Midbrain (tissue), 1 donor: ENCODE measurements at places on chromosomes 4 and X.
A peak's percentile ranks its signal among the peaks of the same experiment; 100 is the strongest.

DNA sequence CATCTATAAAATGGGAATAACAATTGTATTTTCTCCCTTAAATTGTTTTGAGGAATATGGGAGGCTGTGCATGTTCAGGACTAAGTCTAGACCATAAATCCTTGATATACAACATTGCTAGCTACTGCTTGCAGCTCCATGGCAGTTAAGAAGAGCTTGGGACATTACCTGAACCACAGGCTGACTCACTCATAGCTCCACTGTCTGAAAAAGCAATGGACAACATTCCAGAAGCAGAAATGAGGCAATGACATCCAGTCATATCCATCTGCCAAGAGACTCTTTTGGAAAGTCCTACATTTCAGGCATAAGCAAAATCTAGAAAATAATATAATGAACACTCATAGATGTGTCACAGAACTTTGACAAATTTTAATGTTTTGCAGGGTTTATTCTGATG, 167.3 kb upstream of the LEF1 start:
- no peak for DNase-seq

- no peak for DNase-seq
Measured at GRCh38 chrX:152896450-152896849, 1.4 kb upstream of the ZNF185 start.

DNA sequence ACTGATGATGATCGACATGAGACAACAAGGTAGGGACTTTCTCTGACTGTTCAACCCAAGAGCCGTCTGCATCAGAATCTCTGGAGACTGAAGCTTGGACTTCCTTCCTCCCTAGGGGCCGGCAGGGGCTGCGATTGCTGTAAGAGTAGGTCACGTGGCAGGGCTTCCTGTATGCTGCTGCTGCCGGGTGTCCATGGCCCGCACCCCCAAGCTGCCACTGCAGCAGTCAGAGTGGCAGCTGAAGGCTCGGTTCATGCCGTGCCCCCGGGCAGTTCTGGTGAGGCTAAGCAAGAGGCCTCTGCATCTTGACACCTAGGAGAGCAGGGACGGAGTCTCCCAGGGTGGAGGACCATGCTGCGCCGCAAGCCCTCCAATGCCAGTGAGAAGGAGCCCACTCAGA, at the start of gene SASH3:
Gene SASH3, plus strand, starts transcription at position 203 of the 400 bp plus-strand sequence. Its CDS starts 149 bp downstream, at position 352.
- DNase-seq: no peak

DNA sequence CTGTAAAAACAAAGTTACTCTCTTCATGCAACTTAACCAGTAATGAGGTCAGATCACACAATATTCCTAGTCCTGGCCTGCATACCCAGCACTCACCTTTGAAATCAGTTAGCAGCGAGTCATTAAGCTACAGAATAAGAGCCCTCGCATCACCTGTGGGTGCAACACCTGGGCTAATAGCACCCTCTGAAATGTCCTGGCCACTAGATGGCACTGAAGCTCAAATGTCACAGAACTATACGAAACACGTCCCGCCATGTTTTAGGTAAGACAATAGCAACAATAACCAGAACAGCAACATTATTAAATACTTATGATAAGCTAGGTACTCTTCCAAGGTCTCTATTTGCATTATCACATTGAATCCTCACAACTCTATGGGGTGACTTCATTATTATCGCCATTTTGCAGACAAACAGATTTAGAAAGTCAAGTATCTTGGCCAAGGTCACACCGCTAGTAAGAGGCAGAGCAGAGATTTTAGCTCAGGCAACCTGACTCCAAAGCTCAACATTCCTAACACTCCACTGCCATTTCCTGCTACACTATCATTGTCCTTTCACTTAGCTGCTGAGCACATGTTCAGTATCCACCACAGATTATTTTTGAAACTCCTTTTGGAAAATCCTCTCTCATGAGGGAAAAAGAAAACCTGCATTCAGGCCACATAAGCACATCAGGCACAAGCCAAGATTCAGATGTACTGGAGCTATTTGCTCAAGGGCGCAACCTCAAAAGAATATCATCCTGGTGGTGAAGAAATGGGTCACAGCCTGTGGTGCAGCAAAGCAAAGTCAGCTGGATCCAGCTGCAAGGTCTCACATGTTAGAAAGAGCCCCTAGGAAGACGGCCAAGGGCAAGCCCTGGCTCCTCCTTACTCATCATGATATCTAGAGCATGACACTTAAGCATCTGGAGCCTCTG, 59.5 kb upstream of the KDR start:
- no peak for DNase-seq

- DNase-seq: no peak
Measured at GRCh38 chrX:69741721-69742120, 125.8 kb downstream of the EDA start.

GRCh38 chr4:78609580-78609979, 58.0 kb downstream of the ANXA3 start:
- no peak for DNase-seq

DNA sequence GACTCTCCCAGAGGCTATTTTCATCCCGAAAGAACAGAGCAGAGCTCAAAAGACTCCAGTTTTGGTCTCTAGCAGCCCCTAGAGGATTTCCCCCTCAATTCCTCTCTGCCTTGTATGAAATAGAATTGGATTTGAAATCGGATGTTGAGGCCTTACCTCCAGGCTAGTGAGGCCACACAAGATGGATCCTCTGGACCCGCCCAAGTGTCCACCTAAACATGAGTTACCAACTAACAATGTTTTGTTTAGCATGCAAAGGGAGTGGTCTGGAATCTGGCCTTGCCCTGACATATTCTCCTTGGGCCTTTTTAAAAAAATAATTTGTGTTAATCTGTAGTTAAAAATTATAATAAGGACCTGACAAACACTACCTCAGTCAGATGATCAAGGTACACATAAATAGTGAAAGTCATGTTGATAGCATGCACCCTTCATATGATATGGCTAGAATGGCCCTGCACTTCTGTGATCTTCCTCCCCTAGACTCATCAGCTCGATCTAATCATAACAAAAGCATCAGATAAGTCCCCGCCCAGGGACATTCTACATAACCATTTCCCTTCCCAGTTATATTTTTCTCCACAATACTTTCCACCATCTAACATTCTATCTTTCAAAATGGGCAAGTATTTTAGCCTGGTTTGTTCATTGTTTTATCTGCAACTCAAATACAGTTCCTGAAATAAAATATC, 6.5 kb downstream of the TLR8 start:
- DNase-seq: no peak

- DNase-seq: peak; percentile 0
Measured at GRCh38 chrX:138191998-138192397, 519.5 kb downstream of the FGF13 start.

DNA sequence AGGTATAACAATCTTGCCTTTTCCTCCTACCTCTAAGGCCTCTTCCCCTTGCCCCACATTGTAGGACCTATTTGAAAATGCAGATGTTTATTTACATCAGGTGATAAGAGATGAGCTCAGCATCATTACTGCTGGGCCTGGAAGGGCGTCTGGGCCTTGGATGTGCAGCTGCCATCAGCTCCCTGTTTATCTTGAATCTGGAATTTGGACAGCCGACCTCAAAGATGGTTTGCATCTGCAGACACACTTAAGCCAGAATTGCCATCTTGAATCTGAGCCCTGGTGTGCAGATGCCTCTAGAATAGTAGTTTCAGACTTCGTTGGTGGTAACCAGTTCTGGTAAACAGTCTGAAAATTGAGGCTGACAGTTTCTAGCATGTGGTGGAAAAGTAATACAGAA, 59.0 kb downstream of the FAM193A start:
- no peak for DNase-seq

- DNase-seq: peak; percentile 77
Measured at GRCh38 chr4:110049951-110050925, 137.6 kb downstream of the EGF start.

- DNase-seq: no peak
Measured at GRCh38 chr4:26268246-26268645, 52.6 kb upstream of the RBPJ start.

DNA sequence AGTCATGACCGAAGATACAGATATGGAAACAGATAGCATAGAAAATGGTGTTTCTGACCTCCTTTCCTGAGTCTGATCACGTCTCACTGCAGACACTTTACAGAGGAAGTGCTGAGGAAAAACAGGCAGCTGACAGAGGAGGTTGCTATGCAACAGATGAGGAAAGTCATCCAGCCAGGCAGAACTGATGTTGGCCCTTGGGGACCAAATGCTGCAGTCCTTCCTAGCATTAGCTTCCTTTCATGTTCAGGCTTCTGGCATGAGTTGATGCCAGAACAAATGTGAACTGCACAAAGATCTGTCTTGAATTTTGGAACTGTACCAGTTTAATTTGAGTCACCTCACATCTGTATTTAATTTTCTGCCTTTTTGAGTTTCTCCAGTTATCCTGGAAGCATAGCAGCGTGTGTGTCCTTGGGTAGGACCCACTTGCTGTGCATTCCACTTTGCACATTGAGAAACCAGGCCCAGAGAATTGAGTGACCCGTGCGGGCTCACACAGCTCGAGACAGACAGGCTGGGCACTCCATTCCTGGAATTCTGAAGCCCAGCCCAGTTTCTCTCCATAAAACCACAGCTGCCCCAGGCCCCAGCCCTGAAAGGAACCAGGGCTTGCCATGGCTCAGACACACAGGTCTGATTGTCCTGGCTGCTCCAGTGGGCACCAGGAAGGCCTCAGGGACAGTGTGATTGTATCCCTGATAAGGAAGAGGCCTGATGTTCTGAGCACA, 1.4 kb upstream of the MAGED1 start:
- DNase-seq: peak; percentile 14

GRCh38 chrX:9269134-9269533, 195.7 kb upstream of the TBL1X start:
- DNase-seq: no peak

DNA sequence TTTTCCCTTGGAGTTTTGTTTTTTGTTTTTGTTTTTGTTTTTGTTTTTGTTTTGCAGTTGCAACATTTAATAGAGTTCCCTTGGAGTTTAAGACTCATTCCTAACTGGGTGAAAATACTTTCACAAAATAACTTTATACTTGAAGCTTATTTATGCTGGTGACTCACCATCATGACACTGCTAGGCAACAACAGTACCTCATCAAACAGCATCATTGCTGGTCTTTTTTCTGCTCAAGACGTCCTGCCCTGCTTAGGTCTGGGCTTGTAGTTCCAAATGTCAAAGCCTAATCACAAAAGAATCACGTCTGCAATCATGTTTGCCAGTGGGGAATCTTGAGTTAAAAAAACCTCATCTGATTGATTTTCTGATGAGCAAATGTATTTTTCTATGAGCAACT, 105.7 kb upstream of the PRPS2 start:
- no peak for DNase-seq

DNA sequence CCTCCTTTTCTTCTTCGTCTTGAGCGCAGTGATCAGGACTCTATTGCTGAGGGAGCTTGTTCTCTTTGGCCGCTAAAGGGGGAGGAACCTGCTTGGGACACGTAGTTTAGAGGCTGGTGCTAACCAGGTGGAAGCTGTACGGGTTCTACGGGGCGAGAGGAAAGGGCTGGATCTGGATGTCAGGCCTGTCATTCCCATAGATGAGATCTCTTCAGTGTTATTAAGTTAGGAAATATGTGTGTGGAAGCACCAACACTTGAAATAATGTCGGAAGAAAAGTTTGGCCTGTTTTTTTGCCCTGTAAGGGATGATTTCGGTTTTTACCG, 643 bp downstream of the SRP72 start:
- DNase-seq: peak; percentile 48

DNA sequence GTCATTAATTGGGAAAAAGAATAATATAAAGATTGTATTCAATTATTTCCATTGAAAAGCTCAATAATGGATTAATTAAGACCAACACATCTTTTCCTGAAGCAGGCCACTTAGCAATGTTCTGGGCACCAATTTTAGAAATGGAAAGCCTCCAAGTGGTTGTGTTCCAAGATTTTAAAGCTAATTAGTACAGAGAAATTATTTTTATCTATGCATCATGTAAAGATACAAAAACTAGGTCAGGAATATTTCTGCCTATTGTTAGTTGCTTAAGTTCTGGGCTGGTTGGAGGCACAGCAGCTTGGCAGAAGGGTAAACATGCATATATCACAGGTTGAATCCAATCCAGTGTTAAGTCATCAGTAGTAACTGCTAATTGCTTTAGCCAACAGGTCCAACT, 101.9 kb downstream of the RASL11B start:
- DNase-seq: no peak

DNA sequence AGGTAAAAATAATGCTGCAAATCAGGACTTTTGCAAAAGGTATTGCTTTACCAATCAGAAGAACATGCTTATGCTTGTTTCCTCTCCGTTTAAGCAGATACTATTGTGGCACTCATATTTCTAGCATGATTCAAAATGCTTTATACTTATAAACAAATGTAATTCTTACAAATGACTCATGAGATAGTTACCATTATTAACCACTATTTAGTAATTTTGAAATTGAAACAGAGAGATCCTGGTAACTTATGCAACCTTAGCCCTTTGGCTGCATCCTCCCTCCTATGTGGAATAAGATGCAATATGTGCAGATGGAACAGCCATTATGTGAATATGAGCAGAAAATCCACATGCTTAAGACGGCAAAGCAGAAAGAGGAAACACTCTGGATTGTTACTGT, 164.7 kb downstream of the PCDH18 start:
- no peak for DNase-seq

GRCh38 chr4:3827616-3828492, 61.7 kb downstream of the ADRA2C start:
- DNase-seq: peak; percentile 81

- DNase-seq: no peak
Measured at GRCh38 chrX:150409486-150409885, 46.4 kb downstream of the MAMLD1 start.

GRCh38 chr4:91267543-91267942, 1036.2 kb upstream of the GRID2 start:
- DNase-seq: no peak

- DNase-seq: peak; percentile 25
Measured at GRCh38 chr4:124111922-124112321, 600.6 kb downstream of the ANKRD50 start.

DNA sequence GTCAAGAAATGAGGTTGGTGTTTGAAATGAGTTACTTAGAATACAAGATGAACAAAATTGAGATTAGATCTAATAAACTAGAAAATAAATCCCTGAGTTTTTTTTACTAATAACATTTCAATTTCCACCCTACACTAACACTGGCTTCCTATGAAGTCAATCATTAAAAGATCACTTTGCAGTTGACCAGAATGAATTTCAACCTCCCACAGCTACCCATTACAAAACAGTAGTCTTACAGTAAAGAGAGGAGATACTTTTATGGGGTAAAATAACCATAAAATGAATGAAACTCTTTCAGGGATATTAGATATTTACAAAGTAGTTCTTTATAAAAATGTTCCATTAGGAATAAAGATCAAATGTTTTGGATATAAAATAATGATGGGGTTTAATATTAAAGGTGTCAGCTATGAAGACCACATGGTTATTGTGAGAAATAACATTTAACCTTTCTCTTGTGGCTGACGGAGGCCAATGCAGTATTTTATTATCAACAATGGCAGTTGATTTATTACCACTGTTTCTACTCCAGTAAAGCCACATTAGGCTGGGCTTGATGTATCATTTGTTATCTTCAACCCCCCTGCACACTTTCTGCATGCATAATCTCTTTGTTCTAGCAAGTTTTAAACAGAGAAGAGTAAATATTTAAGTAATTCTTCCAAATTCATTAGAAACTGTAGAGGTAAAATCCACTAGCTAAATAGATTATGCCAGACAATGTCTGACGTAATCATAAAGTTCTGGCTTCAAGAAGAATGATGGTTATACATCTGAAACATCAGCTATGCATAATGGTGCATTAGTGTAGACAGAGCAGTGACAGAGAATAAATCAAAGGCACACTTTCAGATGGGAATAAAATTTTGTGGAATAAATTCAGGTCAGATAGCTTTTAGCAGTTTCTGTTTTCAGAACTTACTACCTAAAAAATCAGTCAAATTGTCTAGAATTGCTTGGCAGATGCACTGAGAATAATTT, 516.6 kb downstream of the PCDH18 start:
- DNase-seq: no peak
